ENCODE measurements at places on chromosomes 7 and 10.

DNA sequence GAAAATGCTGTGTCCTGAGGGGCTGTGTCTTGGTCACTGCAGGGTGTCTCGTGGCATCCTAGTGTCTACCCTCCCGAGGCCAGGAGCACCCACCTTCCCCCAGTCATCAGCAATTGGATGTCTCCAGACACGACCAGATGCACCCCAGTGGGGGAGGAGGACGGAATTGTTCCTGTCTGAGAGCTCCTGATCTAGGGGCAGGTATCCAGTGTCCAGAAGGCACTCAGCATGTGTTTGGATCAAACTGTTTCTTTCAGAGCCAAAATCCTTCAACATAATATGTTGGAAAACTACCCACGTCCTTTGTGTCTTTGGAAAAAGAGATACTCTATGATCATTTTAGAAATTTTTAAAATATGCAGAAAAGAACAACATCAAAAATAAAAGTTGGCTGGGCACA lies 16.9 kb downstream of the PRKRIP1 start:
- DNase-seq: no peak

DNA sequence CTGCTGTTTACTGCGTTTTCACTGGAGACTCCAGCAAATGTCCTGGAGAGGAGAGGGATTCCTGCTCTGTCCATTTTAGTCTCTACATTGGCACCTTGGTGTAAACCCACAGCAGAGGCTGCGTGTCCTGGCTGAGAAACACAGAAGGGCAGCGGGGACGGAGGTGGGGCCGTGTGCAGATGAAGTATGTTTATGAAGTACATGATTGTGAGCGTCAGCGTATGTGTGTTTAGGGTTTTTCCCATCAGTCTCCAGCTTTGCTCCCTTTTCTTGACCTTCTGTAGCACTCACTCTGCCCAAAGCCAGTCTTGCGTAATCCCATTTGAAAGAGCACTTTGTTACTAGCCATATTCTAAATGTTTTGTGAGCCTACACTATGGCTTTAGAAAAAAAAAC lies 750.7 kb upstream of the SORCS1 start:
- no peak for DNase-seq

DNA sequence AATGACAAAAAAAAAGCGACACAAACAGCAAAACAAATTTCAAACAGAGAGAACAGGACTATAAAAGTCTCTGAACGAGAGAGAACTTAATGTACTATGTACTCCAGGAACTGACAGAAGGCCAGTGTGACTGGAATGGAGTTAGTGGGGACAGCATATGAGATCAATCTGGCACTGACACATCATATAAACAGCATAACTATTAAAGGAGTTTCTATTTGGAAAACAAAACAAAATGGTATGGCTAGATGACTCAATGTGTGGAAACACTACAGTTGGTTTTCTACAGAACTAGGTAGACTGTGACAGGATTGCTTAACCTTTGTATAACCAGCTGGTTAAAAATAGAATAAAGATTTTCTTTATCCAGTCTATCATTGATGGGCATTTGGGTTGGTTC lies 232.9 kb upstream of the KAT6B start:
- no peak for DNase-seq

- DNase-seq: no peak
Measured at GRCh38 chr10:94137747-94138146, 144.0 kb downstream of the PLCE1 start.

DNA sequence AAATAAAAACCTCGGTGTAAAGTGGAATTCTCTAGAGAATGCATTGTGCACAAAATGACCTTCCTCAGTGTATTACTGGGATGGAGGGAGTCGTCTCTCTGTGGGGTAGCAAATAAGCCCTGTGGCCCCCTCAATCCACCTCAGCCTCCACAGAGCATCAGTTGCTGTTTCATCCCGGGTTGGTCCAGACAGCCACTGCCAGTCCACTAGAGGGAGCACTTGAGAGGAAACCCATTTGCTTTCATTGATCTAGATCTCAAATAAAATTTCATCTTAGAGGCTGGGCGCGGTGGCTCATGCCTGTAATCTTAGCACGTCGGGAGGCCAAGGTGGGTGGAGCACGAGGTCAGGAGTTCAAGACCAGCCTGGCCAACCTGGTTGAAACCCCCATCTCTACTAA lies 1128.7 kb downstream of the CNTNAP2 start:
- peak; percentile 82 for DNase-seq

- no peak for DNase-seq
Measured at GRCh38 chr10:130189608-130190054, 53.4 kb downstream of the GLRX3 start.

DNA sequence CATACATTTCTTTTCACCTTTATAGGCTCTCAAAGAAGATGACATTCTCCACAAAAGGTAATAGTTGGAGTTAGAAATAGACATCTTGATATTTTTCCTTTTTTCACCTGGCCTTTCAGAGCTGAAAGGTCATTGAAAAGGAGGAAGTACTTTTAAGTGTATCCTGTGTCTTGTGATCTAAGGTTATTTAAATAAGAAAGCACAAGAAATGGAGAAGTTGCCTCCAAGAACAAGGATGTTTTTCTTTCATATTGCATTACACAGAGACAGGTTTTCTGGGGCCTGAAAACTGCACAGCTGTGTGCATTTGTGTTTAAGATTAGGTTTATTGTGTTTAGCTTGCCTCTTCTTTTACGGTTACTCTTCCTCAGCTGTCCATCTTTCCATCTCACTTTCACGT lies 103.4 kb upstream of the SEMA3D start:
- DNase-seq: no peak
